CD4-positive, alpha-beta T cell (primary cell): ENCODE measurements at places on chromosomes 2 and 18.

DNA sequence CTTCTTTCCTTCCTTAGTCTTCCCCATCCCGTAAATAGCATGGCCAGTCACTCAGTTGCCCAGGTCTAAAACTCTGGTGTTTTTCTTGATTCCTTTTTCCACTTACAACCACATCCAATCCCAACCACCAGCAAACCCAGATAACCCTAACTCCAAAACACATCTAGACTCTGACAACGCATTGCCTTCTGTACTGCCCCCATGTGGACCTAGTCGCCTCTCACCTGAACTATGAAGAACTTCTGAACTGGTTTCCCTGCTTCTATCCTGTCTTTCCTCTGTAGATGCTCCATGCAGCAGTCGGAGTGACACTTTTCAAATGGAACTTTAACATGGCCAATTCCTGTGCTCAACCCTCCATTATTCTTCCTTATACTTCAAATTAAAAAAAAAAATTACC, 26.5 kb downstream of the ST6GAL2 start:
- DNase-seq = no peak

DNA sequence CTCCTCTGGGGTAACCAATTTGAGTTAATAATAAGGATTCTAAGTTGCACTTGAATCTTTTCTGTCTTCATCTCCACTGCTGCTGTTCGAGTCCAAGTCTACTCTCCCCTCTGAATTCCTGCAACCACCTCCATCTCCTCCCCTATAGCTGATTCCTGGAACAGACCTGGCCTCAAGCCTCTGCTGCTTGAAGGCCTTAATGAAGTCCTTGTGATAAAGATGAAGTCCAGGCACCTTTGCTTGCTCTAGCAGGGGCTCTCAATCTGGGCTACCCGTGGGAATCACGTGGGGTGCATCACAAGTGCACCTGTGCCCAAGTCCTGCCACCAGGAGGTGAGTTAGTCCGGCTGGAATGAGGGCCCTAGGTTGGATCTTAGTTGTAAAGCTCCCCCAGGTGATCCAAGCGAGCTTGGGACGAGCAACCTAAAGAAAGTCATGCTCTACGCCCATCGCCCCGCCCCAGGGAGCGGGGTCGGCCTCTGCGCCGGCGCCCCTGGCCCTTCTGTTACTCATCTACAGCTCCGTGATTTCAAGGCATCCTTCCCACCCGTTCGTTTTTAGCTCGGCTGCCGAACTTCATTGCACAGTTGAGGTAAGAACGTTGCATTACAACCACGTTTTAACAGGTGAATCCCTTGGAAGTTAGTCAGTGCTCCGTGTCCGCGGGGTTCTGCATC, 905 bp upstream of the IAH1 start:
- DNase-seq = no peak

- no peak for DNase-seq
Measured at GRCh38 chr2:15568874-15569273, 7.7 kb upstream of the NBAS start.

DNA sequence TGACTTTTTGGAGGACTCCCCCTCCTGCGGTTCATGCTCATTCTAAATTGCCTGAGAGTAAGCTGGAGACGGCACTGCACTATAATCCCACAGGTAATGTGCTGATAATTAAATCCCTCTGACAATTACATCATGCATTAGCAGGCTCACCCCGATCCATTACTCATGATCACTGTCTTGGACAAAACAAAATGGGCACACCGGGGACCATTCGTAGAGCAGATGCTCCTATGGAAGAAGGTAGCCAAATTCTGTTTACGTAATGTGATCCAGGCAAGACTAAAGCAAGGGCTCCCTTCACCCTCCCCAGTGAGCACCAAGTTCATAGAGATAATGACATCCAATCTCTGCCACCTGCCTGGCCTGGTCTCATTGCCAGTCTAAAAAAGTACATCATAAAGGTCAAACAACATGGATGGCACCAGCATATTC, 657.1 kb upstream of the SOX11 start:
- no peak for DNase-seq

- DNase-seq = no peak
Measured at GRCh38 chr2:197081294-197081693, 154.8 kb upstream of the PGAP1 start.

GRCh38 chr2:173708806-173709205, 256.4 kb downstream of the SP3 start:
- DNase-seq = no peak

- no peak for DNase-seq
Measured at GRCh38 chr2:46937471-46937901, 21.9 kb upstream of the MCFD2 start.

GRCh38 chr2:137838255-137839092, 125.8 kb upstream of the HNMT start:
- DNase-seq = no peak

GRCh38 chr18:36038102-36038663, 29.2 kb downstream of the RPRD1A start:
- no peak for DNase-seq

DNA sequence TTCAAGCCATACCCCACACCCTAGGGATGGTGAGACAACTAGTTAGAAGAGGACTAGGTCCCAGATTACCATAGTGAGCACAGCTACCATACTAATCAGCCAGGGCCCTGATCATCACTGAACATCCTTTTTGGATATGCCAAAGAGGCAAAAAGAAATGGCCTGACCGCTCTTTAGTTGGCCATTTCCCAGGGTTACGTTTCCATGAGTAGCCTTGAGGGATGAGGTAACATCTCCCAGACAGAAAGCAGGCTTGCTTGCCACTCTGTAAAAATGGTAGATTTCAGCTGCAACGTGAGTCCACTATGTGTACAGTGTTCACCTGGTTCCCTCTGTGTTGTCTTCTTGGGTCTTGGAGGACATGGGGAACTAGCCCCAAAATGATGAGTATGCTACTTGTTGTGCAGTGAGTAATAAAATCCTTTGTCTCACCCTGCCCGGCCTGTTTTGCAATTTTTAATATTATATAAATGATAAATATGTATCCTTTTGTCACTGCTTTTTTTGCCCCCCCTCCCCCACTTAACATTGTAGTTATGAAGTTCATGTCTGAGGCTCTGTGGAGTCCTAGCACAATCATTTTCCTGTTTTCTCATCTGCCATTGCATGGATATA, 8.9 kb upstream of the GALM start:
- no peak for DNase-seq

DNA sequence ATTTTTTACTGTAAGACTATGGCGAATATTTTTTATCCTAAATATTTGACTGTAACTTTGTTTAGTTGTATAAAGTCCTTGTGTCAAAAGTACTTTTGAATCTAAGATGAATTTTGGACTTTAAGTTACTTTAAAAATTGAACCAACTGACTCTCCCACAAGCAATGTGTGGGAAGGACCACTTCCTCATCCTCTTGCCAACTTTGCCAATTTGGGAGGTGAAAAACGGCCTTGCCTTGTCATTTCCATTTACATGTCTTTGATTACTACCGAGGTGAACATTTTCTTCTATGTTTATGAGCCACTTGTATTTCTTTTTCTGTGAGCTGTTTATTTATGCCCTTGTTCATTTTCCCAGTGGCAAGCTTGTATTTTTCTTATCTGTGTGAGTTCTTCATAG, 12.8 kb upstream of the MSGN1 start:
- DNase-seq = no peak

GRCh38 chr18:73829146-73829545, 318.5 kb downstream of the FBXO15 start:
- no peak for DNase-seq

GRCh38 chr2:20168727-20169696, 55.9 kb downstream of the SDC1 start:
- DNase-seq = no peak

DNA sequence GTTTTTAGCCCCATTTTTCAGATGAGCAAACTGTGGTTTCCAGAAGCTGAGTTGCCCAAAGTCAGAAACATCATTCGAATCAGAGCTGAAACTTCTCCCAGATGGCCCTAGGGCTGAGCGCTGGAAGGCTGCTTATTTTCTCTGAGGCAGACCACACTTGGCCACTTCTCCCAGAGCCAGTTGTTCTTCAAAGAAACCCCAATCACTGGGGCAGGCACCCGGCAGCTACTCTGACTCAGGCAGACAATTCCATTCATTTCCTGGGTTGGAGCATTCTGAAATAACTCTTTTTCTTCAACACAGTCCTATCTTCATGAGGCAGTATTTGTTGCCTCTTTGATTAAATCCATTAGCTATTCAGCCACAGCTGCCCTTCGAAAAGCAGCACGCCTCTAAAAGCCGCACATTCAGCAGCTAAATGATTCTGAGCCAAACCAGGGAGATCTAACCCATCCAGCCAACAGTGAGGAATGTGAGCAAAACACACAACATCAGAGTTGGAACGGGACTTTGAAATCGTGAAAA, 40.9 kb downstream of the LRATD1 start:
- DNase-seq = no peak

DNA sequence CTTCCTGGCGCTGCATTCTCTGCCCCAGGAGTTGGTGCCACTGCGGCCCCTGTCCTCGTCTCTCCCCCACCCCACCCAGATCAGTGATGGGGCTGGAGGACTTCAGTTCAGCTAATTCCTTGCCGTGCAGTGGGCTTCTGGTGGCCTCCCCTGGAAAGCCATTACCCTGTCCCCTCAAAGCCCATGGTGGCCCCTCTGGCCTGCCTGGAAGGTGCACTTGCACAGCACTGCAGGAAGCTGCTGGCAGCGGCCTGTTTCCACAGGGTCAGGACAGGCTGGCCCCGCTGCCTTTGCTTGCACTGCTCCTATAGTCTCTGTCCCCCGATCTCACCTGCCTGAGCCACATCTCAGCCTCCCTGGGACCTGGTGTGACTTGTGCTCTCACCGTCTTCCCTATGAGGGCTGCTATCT, 105.1 kb downstream of the USP40 start:
- DNase-seq = no peak
